Posterior vena cava (tissue), 2 donors: ENCODE measurements at places on chromosomes 1 and 21. TPM values are rescaled to one million over a fixed set of nuclear protein-coding genes. Genes with fewer than 3 reads are reported as not detected.

Gene PCAT6
- 1.7 TPM for total RNA-seq

Gene CD5L
- 0.10 TPM for total RNA-seq

Gene FAM3B
- 0.60 TPM for total RNA-seq

DNA sequence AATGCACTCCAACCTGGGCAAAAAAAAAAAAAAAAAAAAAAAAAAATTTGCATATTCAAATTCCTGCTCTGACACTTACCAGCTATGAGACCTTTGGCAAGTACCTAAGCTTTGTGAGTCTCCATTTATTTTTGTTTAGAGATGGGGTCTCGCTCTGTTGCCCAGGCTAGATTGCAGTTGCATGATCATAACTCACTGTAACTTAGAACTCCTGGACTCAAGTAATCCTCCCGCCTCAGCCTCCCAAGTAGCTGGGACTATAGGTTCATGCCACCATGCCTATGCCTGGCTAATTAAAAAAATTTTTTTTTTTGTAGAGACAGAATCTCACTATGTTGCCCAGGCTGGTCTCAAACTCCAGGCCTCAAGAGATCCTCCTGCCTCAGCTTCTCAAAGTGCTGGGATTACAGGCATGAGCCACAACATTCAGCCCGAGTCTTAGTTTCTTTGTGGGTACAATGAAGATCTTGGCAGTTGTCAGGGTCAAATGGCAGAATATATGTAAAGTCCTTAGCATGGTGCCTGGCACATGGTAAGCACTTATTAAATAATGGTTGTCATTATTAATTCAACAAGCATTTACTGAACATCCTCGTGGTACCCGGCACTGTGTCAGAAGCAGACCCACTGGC, 53.5 kb upstream of the TENT5B start:
- no peak for DNase-seq

- DNase-seq: no peak
These were observed 239.1 kb upstream of the SGIP1 start for GRCh38 chr1:66294707-66295370.

Gene SPTA1
- total RNA-seq: 0.56 TPM

Gene HHIPL2
- total RNA-seq: 0.42 TPM

Gene PLEKHA6
- 23.5 TPM for total RNA-seq

Gene BRINP3
- total RNA-seq: not detected

- DNase-seq: no peak
These were observed 11.1 kb downstream of the VSIG8 start for GRCh38 chr1:159851407-159851806.

Gene MLLT11
- total RNA-seq: 3.2 TPM

DNA sequence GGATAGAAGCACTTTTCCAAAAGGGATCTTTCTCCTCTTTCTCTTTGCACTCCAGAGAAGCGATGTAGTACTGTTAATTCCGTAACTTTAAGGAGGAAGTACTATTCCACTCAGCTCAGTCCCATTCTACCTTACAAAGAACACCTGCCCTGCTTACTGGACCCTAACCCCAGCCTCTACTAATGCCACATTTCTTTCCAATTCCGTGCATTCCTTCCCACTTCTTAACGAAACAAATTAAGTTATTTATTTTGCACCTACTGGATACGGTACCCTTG, 511 bp downstream of the NDC1 start:
- no peak for DNase-seq

- DNase-seq: no peak
These were observed 9.1 kb upstream of the C21orf91 start for GRCh38 chr21:17828223-17828622.

Gene EFNA1
- total RNA-seq: 13.2 TPM

Gene TEX38
- not detected for total RNA-seq

DNA sequence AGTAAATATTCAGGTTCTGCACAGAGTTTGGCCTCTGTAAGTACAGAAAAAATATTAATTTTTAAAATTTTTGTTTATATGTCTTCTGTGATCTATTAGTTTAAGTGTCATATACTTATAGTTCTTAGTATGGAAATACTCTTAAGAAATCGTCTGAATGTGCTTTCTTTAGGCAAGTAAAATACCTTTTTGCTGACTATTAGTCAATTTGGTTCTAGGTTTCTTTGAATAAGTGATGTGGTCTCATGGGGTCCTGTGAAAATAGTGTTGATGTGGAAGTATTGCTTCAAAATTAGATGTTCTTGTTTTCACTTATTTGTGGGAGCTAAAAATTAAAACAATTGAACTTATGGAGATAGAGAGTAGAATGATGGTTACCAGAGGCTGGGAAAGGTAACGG, 23.9 kb downstream of the MIGA1 start:
- no peak for DNase-seq

- DNase-seq: no peak
These were observed 12.8 kb downstream of the PDE9A start for GRCh38 chr21:42666023-42666747.

GRCh38 chr1:28718586-28719331, 18.0 kb upstream of the YTHDF2 start:
- DNase-seq: no peak

Gene UBE2Q1
- total RNA-seq: 44.8 TPM

DNA sequence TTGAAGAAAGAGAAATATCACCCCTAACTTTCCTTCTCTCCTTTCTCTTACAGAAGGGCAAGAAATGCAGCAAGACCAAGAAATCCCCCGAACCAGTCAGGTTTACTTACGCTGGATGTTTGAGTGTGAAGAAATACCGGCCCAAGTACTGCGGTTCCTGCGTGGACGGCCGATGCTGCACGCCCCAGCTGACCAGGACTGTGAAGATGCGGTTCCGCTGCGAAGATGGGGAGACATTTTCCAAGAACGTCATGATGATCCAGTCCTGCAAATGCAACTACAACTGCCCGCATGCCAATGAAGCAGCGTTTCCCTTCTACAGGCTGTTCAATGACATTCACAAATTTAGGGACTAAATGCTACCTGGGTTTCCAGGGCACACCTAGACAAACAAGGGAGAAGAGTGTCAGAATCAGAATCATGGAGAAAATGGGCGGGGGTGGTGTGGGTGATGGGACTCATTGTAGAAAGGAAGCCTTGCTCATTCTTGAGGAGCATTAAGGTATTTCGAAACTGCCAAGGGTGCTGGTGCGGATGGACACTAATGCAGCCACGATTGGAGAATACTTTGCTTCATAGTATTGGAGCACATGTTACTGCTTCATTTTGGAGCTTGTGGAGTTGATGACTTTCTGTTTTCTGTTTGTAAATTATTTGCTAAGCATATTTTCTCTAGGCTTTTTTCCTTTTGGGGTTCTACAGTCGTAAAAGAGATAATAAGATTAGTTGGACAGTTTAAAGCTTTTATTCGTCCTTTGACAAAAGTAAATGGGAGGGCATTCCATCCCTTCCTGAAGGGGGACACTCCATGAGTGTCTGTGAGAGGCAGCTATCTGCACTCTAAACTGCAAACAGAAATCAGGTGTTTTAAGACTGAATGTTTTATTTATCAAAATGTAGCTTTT, 2.4 kb downstream of the CCN1 start:
- DNase-seq: no peak

DNA sequence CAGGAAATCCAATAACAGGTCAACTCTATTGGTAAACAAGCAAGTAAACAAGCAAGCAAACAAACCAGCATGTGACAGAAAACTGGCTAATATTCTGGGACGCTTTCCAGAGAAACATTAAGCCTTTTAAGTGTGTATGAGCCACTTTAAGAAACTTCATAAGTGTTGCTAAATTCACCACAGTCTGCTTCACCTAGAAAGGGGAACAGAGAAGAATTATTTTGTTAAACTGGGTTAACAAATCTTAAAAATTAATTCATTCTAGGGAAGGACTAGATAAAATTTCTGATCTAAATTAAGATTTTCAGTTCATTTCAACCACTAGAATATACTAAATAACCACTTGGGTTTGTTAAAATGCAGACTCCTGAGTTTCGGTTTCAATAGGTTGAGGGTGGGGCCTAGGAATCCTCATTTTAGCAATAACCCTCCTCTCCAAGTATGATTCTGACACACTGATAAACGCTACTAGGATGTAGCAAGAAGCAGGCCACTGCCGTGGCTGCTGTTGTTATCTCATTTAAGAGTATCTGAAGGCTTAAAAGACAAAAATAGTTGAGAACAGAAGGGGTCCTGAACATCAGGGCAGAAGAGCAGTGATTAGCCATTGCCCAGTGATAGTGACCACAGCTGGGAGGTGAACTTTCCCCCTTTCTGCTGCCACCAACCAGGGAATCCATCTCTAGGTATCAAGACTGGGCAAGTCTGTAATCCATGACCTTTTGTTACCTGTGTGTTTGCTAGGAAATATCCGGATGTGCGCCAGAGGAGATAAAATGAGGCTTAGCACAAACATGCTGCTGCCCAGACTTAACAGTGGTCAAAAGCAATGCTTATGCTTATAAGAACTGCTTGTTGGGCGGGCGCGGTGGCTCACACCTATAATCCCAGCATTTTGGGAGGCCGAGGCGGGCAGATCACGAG, 11.2 kb downstream of the CREG1 start:
- DNase-seq: no peak

GRCh38 chr1:2098839-2099785, 48.9 kb downstream of the PRKCZ start:
- no peak for DNase-seq

DNA sequence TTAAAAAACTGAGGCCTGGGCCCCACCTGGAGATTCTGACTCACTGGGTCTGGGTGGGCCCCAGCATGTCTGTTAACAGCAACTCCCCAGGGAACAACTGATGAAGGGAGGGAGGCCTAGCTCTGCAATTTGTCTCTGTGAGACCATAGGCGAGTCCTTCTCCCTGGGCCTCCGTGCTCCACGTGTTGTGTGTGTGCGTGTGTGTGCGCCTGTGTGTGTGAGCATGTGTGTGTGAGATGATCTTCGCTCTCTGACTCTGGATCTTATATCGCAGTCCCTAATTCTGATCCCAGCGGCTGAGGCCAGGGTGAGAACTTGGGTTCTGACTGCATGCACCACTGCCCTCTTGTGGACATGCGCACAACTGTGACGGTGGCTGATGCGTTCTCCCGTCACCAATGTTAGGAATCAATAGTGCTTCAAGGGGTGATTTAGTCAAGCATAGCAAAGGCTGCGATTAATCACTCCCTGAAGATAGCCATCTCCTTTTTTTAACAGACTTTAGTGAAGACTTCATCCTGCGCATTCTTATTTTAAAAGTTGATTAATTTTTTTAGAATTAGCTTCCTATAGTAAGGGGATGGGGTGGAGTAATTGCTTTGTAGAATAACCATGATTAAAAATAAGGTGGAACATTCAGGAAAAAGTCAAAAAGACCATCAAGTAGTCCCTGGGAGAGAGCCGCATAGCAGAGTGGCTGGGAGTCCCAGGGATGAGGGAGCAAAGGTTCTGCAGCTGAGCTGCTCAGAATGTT, 62.4 kb upstream of the USP24 start:
- DNase-seq: peak; percentile 93

Gene PRKACB
- 80.2 TPM for total RNA-seq

GRCh38 chr1:148294116-148294807, 142.2 kb upstream of the NBPF11 start:
- no peak for DNase-seq

Gene CDA
- 5.0 TPM for total RNA-seq

GRCh38 chr1:203338335-203339036, 12.4 kb downstream of the FMOD start:
- DNase-seq: no peak

Gene RAB13
- total RNA-seq: 149 TPM

GRCh38 chr1:194705123-194705854, 1518.9 kb upstream of the B3GALT2 start:
- DNase-seq: no peak

DNA sequence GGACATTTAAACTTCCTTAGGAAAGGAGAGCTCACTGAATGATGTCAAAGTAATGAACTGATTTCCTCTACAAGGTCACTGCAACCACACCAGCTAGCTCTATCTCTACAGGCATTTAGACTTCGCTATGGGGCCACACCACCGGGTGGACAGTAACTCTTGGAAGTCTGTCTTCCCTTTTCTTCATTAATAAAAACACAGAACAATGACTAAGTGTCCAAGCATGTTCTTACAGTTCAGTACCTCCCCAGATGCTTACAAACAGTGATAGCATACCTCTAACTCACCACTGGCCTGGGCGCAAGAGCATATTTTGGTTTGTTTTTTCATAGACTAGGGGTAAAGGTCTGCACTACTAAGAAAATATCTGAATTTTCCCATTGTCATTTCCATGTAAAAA, 54.6 kb downstream of the SIM2 start:
- DNase-seq: no peak

DNA sequence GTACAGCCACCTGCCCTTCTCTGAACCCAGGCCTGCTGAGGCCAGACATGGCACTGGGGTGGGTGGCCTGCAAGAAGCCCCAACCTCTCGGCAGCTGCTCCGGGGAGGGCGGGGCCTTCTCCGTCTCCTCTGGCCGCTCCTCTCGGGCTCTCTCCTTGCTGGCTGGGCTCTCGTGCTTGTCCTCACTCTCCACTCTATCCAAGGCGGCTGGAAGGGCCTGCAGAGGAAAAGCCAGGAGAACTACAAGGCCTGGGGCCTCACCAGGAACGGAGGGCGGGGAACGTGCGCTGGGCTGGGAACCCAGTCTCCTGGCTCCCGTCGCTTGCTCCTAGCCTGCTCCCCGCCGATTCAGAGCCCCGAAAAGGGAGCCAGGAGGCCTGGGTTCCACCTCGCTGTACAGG, 59.1 kb downstream of the CHD5 start:
- no peak for DNase-seq

Gene TMOD4
- not detected for total RNA-seq
